Femur (tissue), 1 donor: ENCODE measurements at places on chromosomes 3 and 15.

- no peak for DNase-seq
Observed at GRCh38 chr3:149016242-149016641, 24.9 kb downstream of the GYG1 start.

GRCh38 chr3:152742368-152743347 is 92.3 kb upstream of the P2RY1 start:
- no peak for DNase-seq

GRCh38 chr3:197527569-197527968 is 28.2 kb downstream of the BDH1 start:
- no peak for DNase-seq

GRCh38 chr3:13013151-13013561 is 60.1 kb downstream of the IQSEC1 start:
- DNase-seq = no peak

DNA sequence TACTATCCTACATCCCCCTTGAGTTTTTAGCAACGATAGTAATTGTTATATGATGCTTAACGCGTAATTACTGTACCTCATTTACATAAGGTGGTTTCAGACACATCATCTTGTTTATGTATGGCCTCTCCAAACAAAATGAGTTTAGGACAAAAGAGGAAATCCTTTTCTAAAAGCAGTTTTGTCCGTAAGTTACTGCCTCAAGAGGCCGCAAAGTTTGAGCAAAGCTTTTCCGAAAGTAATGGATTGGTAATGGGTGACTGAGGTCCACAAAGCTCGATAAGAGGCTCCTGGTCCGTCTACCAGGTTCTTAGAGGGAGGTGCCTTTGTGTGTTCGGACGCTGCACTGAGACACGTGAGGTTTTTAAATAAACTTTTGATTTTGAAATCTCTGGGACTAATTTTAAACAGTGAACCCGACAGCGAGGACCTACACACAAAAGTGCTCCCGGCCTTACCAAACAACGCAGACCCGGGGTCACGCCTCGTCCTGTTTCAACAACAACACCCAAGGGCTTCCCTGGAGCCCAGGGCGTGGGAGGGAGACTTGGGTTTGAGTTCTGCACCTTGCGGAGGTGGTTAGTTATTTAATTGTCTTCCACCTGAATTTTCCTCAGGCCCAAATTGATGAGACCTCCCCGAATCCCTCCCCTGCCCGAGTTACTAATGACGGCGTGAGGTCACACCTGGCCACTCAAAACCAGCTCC is 456 bp upstream of the C15orf61 start:
- no peak for DNase-seq
